Glomerular endothelial cell (primary cell): ENCODE measurements at places on chromosomes 5 and 9. TPM values are rescaled to one million over a fixed set of nuclear protein-coding genes. Genes with fewer than 3 reads are reported as not detected.

DNA sequence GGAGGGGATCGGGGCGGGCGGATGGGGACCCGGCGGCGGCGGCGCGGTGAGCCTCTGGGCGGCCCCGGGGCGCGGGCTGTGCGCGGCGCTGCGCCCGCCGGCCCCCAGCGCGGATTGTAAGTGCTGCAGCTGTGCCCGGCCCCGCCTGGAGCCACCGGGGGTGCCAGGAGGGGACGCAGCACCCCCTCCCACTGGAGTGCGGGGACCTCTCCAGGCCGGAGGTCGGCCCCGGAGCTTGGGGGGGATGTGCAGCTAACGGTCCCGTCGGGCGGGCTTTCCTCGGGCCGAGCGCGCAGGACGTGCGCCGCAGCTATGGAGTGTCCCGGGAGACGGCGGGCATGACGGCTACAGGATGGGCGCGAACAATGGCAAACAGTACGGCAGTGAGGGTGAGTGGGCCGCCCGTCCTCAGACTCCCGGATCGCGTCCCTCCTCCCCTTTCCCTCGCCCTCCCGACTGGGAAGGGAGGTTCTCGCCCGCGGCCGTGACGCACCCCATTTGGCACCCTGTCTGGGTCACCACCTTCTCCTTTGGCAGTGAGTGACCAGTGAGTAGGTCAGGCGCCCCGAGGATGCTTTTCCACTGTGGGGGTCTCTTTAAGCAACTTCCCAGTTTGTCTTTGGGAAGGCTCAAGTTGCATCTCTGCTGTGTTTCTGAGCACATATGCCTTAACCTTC lies 483 bp downstream of the FBXL7 start:
- DNase-seq: no peak

GRCh38 chr5:137718611-137719010 lies 17.3 kb downstream of the KLHL3 start:
- DNase-seq: no peak

The CRHBP gene
- total RNA-seq: 0.58 and 3.4 TPM in 2 replicates

GRCh38 chr9:75993434-75993833 lies 103.0 kb downstream of the PCSK5 start:
- DNase-seq: peak; percentile 57

DNA sequence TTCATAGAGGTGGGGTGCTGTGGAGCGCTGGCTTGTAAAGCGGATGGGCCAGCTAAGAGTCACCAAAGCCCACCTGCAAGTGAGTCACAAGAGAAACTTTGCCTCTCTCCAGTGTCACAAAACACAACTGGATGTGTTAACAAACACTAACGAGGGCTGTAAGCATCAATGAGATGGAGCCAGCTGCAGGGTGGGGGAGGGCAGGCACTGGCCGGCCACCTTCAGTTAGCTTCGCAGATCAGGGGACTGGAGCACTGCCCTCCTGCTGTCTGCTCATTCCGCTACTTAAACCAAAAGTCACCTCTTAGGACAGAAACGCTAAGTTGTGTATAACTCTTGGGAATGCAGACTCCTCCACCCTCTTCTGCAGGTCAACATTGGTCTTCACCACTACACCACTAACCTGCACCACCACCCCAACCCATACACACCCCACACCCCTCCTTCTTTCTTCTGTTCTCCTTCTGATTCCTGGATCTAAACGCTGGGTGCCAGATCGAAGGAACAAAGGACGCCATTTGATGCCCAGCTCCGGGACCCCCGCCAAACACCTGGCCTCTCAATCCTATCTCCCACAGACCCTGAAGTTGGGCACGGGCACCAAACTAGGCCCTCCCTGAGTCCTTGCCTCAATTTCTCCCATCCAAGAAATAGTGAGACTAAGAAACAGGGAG lies 2.1 kb downstream of the ARSI start:
- no peak for DNase-seq

DNA sequence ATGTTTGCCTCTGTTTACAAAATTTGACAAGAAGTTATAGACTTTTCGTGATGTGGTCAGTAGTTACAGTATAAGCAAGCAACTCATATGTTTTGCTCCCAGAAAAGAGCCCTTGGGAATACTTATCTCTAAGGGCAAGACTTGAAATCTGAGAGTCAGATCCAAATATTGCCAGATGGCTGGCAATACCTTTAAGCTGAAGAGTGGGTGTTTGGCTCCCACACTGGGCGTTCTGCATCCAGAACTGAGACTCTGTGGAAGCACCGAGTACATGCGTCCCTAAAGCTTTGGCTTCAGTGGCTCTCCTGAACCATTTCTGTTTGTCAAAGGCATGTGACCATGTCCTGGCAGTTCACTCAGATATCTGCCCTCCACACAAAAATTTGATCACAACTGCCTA lies 194.1 kb downstream of the DCP2 start:
- DNase-seq: no peak

The CDH18 gene
- 0.41 TPM in 1 of 2 replicates, not detected in the other for total RNA-seq

GRCh38 chr5:6359555-6360322 lies 18.6 kb downstream of the MED10 start:
- DNase-seq: no peak

- no peak for DNase-seq
Observed at GRCh38 chr5:64330728-64331231, 165.1 kb downstream of the RNF180 start.

DNA sequence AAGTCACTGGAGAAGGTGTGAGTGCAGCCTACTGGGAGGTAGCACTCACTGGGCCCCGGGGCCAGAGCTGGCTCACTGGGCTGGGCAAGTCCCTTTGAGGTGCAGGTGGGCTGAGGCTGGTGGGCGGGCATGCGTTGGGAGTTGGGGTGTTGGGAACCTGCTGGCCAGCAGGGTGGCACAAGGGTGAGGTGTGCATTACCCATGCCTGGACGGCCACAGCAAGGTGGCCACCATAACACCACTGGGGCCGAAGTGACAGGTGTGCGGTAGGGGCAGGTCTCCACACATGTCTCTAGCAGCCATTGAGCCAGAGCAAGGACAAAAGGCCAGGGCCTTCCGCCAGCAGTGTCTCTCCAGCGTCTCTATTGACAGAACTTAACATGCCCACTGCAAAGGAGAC lies 22.6 kb downstream of the PRRT1B start:
- no peak for DNase-seq

- no peak for DNase-seq
Observed at GRCh38 chr9:31486630-31487029, 897.8 kb upstream of the ACO1 start.

DNA sequence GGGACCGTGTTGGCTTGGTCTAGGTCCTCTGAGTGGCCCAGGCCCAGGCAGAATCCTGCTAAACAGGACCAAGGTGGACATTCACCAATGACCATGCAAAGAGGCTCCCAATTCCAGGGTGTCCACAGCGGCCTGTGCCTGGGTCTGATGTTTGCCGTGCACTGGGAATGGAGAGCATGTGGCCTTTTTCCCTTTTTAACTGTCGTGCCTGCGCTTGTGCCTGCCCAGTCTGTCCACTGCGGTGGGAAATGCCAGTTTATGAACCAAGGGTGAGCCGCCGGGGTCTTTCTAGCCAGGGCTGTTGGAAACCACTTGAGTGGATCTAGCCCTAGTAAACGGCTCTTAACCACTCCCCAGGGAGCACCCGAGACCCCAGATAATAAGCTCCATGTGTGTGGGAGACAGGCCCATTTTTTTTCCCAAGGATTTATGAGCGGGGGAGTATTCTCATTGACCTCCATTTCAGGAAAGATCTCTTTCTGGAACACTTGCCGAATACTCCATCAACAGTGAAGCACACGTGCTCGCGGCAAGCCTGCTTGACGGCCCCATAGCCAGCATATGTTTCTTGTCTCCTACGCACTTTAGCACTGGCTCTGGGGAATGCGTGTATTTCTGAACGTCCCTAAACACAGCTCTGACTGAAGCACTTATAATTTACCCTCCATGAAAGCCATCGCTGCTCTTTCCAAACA lies 93.2 kb upstream of the PHYKPL start:
- DNase-seq: no peak

DNA sequence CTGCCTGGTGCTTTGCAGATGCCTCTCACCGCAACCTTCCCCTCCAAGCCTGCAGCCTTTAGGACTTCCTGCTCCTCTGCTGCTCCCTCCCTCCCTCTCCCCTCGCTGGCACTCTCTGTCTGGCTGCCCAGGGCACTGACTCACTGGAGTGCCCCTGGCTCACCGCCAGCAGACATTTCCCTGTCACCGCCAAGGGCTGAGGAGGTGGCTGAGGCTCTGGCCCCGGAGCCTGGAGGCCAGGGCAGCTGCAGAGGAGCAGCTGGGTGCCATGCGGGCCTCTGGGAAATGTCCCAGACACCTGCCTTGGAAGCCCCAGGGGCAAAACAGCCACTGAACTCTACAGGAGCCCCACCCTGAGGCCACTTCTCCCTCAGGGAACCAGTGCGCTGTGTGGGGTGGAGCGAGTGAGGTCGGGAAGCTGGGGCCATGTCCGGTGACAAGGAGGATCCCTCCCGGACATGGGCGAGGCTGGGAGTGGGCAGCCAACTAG lies 53.4 kb downstream of the TENT4A start:
- peak; percentile 22 for DNase-seq

The SPATA31D4 gene
- not detected in 2 replicates for total RNA-seq

The LTC4S gene
- not detected in 2 replicates for total RNA-seq

GRCh38 chr9:16727452-16728136 lies 142.9 kb downstream of the BNC2 start:
- DNase-seq: no peak

DNA sequence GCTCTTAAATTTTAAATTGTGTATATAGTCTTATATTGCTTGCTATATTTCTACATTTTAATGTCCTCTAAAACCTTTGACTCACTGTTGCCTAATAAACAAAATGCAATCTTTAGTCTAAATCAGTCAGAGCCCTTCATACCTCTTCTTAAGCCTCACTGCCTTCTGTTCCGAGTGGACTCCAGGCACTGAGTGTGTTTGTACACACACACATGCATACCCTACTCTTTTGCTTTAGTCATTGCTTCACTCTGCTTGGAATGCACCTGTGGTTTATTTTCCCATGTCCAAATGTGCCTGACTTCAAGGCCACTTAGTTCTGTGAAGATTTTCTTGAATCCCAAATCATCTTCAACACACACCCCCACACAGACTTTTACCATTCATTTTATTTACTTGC lies 60.9 kb downstream of the SLC12A2 start:
- DNase-seq: no peak

GRCh38 chr9:112421771-112422222 lies 41.9 kb downstream of the HSDL2 start:
- no peak for DNase-seq

GRCh38 chr5:83973925-83974815 lies 253.5 kb upstream of the HAPLN1 start:
- DNase-seq: no peak

DNA sequence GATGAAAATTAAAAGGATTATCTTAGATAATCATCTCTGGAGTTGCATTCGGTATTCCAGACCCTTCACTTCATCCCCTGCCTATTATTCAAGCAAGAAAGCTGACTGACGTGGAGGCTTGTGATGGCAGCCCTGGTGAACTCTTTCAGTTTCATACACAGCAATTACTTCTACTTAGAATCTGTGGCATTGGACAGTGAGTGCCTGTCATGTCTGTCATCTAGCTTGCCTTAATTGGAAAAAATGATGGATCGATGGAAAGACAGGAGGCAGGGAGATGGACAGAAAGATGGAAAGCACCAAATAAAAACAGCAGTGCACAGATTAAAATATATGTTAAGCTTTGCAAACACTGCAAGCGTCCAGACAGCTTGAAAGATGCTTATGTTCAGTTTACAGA lies 1371.0 kb upstream of the CDH6 start:
- DNase-seq: no peak

The NR2F1-AS1 gene
- 15.1 and 23.0 TPM in 2 replicates for total RNA-seq

- DNase-seq: no peak
Observed at GRCh38 chr5:12883395-12883794, 979.1 kb upstream of the CTNND2 start.

DNA sequence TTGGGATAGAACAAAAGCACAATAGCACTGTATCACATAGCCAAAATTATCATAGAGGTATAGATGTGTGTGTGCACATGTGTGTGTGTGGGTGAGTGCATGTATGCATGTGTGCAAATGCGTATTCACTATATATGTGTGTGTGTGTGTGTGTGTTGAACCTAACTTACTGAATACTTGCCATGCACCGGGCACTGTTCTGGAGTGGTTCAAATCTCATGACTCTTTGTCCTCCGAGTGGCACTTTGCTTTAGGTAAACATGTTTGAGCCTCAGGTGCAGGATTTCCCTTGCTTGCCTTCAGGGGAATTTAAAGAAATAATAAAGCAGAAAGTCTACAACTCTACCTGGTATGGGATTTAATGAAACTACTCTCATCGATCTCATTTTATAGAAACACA lies 183.5 kb upstream of the GDNF start:
- DNase-seq: no peak

GRCh38 chr9:1837453-1838084 lies 177.6 kb upstream of the SMARCA2 start:
- DNase-seq: no peak

DNA sequence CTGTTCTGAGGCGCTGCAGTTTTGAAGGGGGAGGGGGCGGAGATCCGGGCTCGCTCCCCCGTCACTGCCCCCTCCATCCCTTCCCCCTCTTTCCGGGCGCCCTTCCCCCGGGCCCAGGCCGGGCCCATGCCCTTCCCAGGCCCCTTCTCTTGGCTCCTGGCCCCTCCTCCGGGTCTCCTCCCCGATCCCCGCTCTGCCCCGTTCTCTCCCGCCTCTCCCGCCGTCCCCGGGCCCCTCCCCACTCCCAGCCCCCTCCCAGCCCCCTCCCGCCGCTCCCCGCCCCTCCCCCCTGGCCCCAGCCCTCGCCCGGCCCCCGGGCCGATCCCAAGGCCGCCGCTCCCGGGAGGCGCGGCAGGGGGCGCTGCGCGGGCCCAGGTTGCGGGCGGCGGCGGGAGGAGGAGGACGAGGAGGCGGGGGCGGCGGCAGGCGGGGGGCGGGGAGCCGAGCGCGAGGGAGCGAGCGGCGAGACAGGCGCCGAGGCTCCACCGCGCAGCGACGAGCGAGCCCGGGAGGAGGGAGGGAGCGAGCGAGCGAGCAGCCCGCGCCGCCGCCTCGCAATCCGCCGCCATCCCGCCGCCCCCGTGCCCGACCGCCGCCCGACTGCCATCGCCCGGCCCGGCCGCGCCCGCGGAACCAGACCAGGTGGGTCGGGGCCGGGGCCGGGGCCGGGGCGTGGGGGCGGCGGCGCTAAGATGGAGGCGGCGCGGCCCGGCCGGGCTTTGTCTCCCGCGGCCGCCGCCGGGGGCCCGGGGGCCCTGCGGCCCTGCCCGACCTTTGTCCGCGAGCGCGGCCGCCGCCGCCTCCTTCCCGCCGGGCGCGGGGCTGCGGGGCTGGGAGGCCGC lies at the start of gene PRRC2B:
PRRC2B (plus strand) TSS at position 465 of the 842 bp plus-strand sequence. CDS start 36,059 bp downstream, outside the sequence.
- no peak for DNase-seq
